ENCODE measurements at places on chromosomes 13 and 19.

- no peak for DNase-seq
Measured at GRCh38 chr13:39353988-39354387, 249.0 kb downstream of the LHFPL6 start.

GRCh38 chr19:32662186-32662585 lies 12.8 kb downstream of the ANKRD27 start:
- DNase-seq: no peak

DNA sequence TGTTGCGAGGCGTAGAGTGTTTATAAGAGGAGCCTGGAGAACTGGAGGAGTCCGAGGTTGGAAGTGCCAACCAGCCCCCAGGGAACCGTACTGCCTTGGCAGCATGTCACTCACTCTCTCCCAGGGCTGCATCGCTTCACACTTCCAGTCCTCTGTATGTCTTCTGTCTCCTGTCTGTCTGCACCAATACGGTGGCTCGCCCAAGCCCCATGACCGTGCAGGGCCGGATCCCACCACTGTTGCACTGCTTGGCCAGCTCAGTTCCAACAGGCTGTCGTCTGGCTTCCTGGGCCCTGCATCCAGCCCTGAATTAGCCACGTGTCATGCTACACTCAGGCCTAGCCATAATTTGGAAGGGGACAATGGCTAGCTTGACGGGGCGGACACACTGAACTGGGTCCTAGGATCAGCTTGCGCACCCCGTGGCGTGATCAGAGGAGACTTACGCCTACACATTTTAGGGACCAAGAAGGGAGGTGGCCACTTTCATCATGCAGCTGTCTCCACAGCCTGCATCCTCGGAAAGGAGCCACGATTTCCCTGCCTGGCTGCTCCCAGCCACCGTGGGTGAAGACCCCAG lies 147.1 kb downstream of the URI1 start:
- no peak for DNase-seq

GRCh38 chr19:43311256-43311655 lies 41.9 kb upstream of the PSG9 start:
- DNase-seq: no peak

- no peak for DNase-seq
Measured at GRCh38 chr13:40472427-40473220, 193.8 kb downstream of the FOXO1 start.

DNA sequence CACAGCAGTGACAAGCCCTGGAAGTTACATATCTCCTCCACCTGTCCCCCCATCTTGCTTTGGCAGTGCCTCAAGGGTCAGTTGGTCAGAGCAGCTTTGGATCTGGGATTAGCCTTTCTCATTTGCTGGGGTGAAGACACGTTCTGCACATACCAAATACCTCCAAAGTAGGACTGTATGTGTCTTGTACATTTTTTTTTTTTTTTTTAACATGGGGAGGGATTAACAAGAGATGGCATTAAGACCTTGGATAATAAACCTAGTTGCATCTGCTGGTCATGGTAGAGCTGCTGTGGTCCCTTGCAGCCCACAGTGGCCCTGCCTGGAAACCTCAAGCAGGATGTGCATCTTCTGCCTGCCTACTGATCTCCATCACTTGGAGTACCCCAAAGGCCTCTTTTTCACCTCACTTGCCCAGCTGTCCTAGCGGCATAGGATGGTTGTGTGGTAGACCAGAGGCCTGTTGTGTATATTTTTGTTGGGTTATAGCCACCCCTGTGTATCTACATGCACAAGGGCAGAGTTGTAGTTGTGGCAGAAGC lies 2.5 kb downstream of the RPS19 start:
- no peak for DNase-seq

DNA sequence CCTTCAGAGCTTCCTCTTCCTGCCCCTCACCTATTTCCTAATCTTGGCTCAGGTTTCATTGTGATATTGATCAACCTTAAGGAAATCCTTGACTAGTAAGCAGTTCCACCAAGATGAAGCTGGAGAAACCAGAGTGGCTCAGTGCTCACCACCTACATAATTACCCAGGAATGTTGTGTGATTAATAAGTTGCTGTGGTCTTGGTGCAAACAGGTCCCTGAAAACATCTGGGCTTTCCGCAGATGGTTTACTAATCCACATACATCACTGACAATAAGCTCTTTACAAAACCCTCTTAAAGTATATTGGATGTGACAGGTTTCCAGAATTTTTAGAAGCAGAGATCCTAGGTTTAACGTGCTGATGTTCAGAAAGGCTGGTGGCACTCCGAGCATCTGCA lies 8.6 kb upstream of the SERP2 start:
- DNase-seq: no peak

DNA sequence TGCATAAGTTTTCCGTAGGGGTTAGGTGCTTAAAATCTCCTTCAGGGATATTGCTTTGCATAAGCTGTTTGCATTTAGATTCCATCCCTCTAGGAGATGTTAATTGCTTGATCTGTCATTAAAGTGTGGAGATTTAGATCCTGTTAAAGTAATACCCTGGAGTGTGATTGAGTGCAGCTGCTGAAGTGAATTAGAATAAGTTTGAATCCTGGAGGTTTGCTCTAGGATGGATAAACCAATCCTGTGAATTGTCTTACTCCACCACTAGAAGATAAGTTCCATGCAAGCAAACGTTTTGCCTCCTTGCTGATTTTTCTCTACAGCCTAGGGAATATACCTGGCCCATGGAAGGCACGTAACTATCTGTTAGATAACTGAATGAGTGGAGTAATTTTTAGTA lies 1487.2 kb upstream of the PRR20A start:
- DNase-seq: peak; percentile 88

DNA sequence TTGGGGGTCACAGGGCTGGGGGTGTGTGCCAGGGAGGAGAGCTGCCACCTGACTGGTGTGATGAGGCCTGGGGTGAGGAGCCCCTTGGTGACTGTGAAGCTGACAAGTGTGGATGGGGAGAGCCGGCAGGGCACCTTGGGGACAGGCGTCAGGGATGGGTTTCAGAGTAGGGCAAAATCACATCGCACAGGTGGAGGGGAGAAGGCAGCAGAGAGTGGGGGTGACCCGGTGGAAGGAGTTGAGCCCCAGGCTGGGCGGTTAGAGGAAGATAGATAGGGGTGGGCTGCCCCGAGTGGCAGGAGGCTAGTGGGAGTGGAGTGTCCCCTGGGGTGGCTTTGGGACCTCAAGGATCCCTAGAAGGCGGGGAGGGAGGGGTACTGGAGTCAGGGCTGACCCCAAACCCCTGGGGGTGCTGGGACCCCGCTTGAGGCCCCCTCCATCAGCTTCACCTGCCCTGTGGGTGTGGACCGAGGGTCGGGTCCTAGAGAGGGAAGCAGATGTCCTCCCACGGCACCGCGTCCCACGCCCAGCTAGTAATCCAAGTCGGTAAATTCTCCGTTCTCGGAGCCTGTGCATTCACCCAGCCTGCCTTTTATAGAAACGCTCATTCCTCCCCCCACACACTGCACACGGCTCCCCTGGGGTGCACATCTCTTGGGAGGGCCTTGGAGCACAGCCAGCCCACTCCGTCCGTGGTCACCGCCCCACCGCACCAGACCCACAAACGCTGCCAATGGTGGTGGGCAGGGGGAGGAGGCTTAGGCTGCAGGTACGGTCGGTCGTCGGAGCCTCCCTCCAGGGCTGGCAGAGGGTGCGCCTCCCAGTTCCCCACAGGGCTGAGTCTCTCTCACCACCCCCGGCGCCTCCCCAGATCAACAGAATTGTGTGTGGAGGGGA lies 2.4 kb downstream of the CTXN1 start:
- no peak for DNase-seq

DNA sequence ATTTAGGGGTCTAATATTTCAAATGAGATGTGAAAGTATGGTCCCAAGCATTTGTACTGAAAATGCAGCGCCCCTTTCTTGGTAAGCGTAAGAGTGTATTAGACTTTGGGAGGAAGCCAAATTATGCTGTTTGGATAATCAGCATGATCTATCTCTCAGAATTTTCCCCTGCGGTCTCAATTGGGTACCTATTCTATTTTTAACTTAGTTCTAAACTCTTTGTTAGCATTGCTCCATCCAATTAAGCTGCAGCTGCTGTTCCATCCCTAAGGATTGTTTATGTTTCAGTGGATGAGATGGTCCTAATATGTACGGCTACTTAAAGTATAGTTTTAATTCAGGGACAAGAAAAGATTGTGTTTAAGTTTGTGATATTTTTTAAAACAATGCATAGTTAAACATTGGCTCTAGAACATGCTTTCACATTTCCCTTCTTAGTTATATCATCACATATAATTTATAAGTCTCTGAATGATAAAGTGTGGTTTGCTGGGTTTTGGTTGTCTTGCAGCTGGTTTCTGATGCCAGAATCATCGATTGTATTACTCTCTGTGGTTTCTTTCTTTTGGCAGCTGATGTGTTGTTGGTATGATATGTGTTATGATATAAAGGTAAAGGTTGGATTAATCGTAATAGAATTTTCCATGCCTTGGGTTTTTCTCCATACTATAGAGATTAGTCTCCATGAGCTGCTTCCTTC lies 15.0 kb downstream of the POLR1D start:
- DNase-seq: peak; percentile 85

- DNase-seq: no peak
Measured at GRCh38 chr13:80458543-80458942, 117.6 kb upstream of the SPRY2 start.

- DNase-seq: no peak
Measured at GRCh38 chr13:25415241-25415640, 43.5 kb downstream of the ATP8A2 start.

GRCh38 chr13:44207476-44207875 lies 166.1 kb upstream of the SERP2 start:
- DNase-seq: no peak

DNA sequence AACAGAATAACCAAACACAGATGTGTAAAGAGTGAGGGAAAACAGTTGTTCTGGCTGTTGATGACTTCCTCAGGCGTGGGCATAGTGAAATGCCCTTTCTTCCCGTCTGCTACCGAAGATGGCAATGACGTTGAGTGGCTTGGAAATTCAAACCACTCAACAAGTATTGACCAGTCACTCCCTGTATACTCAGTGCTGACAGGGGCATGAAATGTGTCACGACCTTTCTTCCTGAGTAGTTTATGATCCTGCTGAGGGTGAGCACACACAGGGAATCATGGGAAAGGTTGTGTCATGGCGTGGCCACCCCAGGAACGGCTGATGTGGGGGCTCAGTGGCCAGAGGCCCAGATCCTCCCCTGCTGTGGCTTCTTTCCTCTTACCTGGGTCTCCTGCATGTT lies 87.8 kb upstream of the C1QTNF9B start:
- no peak for DNase-seq

DNA sequence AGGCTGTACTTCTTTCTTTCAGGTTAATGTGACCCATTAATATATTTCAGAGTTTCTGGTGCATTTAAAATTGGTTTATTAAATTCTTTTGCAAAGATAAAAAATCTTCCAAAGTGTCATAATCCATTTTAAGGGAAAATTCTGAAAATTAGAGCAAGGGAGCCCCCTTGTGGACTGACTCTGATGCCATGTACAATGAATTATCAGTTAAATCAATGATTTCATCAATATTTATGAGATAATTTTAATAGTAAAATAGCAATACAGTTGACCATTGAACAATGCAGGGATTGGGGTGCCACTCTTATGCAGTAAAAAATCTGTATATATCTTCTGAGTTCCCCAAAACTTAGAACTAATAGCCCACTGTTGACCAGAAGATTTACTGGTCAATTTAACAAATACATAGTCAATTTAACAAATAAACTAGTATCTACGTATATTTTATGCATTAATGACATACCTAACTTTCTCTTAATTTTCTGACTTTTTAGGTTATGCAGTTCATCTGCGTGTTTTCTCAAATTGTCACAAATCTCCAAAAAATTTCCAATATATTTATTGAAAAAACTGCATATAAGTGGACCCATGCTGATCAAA lies 479.1 kb upstream of the MIR17HG start:
- DNase-seq: peak; percentile 49

DNA sequence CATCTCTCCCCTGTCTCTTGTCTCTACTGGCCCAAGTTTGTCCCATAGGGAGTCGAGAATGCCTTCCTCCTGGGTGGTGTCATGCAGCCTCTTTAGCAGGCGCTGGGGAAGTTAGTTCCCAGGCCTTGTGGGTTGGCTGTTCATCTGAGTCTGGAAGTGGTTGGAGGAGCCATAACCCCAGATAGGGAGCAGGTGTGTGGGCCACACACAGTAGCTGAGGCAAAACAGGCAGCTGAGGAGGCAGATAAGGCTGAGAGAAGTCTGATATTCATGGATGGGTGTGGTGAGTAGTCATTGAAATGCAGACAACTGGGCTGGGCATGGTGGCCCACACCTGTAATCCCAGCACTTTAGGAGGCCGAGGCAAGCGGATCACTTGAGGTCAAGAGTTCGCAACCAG lies 40.9 kb upstream of the KPNA3 start:
- no peak for DNase-seq

DNA sequence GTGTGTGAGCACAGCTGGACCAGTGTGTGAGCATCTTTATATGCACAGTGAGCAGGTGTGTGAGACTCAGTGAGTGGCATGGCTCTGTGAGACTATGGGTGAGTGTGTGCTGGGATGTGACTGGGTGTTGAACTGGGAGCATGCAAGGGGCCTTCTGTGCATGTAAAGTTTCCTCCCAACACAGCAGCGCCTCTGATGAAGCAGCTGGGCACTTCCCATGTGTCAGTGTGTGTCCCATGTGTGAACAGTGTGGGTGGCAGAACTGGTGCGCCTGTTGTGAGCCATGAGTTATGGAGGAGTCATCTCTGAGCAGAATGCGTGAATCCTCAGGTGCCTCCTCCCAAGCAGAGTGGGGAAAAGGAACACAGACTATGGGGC lies 24.1 kb downstream of the LGALS16 start:
- no peak for DNase-seq

DNA sequence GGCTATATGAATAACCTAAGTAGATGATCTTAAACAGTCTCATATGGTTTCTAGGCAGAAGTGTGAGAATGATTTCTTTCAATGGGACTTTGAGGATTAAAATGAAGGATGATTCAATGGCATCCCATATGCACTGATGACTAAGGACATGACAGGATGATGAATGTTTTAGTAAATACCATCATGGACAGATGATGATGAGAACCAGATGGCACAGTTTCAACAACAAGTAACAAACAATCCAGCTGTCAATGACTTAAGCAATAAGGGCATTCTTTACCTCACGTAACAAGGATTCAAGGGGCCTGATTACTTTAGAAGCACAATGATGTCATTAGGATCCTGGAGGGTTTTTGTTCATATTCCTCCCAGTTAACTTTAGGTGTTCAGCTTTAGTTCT lies 2678.4 kb downstream of the PCDH9 start:
- DNase-seq: peak; percentile 96

DNA sequence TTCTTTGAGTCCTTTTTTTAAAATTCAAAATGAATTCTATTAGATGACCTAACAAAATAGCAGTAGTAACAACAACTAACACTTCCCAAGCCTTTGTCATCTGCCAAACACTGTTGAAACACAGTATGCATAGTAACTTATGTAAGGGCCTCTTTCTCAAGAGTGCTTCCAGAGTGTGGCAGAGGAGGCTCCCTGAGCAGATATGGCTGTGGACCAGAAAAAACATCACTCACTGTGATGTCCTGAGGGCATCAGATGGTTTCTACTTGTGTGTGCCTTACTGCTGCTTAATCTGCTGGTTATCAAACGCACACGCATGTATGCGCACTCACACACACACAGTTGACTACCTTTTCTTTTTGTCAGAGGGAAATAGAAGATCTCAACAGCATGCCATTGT lies 110.8 kb downstream of the DLEU7 start:
- peak; percentile 52 for DNase-seq

Measured in NCI-H69 (cell line).